GM13977 (cell line): ENCODE measurements at places on chromosomes 3 and 15.
A peak's percentile ranks its signal among the peaks of the same experiment; 100 is the strongest.

DNA sequence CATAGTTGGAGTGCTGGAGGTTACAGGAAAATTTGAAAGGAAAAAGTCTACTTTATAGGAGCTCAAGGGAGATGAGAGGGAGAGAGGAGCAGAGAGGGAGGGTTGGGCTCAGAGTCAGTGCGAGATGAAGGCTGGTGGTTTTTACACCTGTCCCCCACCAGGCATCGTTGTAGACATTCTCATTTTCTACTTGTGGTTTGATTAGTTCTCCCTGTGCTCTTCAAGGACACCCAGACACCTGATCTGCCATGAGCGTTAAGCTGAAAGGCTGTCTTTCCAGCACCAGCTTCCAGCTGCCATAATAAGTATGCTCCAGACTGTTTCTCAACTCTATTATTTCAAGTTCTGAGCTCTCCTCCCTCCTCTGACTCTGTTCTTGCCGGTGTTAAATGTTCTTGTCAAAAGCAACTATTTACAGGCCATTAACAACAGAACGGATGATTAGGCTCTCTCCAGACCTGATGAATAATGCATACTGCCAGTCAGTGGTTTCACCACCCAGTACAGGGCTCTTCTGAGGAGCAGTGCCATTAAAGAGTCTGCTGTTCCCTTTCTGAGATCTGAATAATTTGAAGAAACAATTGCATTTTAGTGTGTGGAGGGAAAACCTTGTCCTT is 514.6 kb upstream of the MCTP2 start:
- no peak for DNase-seq

GRCh38 chr3:143672396-143673165 is 175.7 kb downstream of the SLC9A9 start:
- no peak for DNase-seq

DNA sequence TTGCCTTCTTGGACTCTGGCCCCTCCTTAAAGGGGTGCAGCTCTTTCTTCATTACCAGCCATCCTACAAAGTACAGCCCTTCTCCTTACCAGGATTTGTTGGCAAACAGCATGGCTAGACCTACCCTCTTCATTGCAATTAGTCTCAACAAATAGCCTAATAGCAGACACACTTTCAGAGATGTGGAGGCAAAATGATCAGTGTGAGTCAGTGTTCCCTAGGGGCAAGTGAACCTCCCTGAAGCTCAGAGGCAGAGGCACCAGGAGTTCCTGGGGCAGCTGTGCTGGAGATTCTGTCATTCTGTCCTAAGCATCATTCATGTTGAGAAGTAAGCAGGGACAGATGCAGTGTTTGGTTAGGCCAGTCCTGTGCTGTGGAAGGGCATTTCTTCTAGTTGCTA is 14.6 kb upstream of the MECOM start:
- DNase-seq, result peak; percentile 6

GRCh38 chr3:135213213-135213612 is 418.2 kb downstream of the EPHB1 start:
- no peak for DNase-seq

- DNase-seq, result no peak
These were observed 34.3 kb upstream of the ANPEP start for GRCh38 chr15:89848970-89849292.
